ENCODE measurements at places on chromosomes 2 and 18.
A peak's percentile ranks its signal among the peaks of the same experiment; 100 is the strongest.

DNA sequence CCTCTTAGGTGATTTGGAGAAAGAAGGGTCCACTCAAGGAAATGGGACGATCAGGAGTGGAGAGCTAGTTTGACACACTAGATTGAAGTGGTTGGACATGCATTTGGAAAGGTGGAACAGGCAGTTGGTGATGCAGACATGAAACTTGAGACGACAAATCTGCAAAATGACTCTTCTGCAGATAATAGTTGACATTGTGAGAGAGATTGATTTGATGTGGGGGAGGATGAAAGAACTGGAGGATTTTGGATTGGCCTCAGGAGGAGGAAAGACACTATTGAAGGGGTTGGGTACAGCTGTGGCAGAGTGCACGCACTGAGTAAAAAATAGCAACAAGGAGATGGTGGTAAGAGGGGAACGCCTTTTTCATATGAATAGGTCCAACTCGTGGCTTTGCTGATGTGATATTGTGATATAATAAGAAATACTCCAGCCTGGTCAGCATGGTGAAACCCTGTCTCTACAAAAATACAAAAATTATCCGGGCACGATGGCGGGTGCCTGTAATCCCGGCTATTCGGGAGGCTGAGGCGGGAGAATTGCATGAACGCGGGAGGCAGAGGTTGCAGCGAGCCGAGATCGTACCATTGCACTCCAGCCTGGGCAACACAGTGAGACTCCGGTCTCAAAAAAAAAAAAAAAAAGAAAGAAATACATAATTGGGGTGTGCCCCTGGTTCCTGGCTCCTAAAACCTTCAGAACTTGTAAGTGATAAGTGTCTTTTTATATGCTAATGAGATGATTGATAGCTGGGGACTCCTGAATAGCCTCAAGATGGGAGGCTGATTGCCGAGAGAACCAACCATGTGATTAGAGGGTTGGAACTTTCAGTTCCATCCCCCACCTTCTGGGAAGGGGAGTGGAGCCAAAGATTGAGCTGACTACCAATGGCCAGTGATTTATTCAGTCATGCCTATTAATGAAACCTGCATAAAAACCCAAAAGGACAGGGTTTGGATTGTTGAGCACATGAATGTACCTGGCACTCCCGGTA, 9.7 kb downstream of the TTLL4 start:
- DNase-seq = no peak

DNA sequence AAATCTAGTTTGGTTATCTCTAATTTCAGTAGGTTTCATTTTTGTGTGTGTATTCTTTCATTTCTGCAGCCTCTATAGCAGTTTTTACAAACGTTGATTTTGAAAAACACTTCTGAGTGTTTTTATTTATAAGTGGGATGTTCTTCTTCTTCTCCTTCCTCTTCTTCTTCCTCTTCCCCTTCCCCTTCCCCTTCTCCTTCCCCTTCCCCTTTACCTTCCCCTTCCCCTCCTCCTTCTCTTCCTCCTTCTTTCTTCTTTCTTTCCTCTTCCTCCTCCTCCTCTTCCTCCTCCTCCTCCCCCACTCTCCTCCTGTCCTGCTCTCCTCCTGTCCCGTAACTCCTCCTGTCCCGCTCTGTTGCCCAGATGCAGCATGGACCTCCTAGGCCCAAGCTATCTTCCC, 4.2 kb downstream of the UGGT1 start:
- no peak for DNase-seq

DNA sequence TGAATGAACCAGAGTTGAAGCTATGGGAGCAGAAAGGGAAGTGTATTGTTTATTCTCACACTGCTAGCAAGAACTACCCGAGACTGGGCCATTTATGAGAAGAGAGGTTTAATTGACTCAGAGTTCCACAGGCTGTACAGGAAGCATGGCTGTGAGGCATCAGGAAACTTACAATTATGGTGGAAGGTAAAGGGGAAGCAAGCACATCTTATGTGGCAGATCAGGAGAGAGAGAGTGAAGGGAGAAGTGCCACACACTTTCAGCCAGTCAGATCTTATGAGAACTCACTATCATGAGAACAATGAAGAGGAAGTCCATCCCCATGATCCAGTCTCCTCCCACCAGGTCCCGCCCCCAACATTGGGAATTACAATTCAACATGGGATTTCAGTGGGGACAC, 383.2 kb upstream of the SLC14A2 start:
- peak; percentile 41 for DNase-seq

- no peak for DNase-seq
Measured at GRCh38 chr2:197708331-197708730, 3.2 kb downstream of the MARS2 start.

DNA sequence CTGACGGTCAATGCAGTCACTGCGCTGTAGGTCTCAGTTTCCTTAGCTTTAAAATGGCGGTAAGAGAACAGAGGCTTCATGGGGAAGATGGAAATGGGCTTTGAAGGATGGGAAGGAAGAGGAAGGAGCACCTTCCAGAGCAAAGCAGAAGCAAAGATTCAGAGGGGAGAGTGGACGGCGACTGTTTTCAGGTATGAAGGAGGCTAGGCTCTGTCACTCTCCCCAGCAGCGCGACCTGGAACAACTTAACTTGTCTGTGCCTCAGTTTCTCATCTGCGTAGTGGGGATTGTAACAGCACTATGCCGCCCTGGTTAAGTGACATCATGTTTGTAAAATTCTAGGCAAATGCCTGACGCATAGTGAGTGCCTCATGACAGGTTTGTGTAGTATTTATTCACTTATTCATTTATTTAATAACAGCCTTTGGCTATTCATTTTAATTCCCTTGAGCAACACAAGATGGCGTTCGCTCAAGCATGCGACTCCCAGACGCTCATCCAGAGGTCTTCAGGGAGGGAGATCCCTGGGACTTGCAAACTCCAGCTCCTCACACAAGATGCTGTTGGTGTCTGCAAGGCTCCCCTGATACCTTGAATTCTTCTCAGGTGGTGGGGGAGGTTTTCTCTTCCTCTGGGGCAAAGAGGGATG, 336.3 kb downstream of the DYSF start:
- DNase-seq = no peak

- DNase-seq = no peak
Measured at GRCh38 chr18:48135436-48135966, 205.0 kb upstream of the SMAD2 start.

DNA sequence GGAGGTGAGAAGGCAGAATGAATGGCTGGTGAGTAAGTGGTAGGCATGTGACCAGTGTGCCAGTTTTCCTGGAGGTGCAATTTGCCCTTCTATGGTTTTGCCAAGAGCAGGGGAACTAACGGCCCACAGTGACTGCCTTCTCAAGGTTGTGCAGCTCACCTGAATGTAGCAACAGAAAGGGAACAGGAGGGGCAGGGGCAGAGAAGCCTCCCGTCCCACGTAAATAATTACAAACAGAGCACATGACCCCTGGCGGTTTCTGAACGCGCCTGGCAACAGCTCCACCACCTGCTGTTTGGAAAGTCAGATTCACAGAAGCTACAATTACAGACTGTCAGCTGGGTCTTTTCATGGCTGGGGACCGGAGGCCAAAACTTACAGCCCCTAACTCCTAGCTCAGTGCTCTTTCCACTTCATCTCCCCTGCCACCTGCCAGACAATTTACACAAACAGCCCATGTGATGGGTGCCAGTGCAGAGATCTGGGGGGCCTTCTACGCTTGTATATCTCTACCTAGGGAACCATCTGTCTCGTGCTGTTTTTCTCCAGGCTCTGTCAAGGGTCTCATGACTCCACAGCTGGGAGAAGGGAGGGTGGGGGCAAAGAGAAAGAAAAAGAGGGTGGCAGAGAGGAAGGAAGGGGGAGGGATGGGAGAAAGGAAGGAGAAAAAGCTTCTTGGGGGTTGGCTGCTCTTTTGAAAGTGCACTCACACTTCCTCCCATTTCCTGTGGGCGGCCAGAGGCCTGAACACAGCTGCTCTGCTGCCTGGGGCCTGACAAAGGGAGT, 69.6 kb downstream of the POLR1A start:
- peak; percentile 88 for DNase-seq

DNA sequence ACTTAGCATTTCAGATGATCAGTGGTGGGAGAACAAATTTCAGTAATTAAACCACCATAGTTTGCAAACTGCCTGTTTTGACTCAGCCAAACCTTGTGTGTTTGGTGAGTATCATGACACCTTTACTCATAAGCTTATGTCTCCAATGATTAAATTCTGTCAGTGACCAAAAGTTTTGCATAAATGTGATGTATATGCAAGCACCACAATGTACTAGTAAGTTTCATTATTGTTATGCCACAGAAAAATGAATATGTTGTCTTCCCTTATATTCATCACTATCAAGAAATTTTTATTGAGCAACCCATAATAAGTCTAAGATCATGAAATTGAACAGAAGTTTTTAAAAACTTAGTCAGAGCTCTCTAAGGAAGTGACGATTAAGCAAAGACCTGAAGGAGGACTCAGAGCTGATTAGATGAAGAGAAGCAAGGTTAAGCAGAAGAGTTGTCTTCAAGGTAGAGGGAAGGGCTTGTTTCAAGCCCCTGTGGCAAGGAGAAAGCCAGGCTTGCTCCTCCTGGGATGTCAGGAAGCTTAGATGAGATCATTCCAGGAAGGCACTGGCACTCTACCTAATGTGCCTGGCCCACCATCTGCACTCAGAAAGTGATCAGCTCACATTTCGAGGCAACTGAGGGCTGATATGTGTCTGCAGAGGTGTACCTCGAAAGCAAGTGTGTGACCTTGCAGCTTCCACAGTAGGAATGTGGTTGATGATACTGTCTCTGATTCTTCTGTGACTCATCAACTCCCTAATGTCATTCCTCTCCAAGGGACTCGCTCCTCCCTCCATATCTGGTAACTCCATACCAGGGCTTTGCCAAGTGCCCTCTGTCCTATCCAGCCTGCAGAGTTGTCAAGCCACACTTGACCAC, 54.7 kb downstream of the KCTD18 start:
- DNase-seq = peak; percentile 41

- DNase-seq = no peak
Measured at GRCh38 chr2:55865096-55865835, 58.3 kb downstream of the EFEMP1 start.

GRCh38 chr2:31228717-31229116, 5.2 kb upstream of the EHD3 start:
- DNase-seq = no peak

GRCh38 chr2:182636699-182637098, 79.4 kb upstream of the DNAJC10 start:
- DNase-seq = no peak

- DNase-seq = no peak
Measured at GRCh38 chr2:8582651-8583399, 99.0 kb upstream of the ID2 start.

DNA sequence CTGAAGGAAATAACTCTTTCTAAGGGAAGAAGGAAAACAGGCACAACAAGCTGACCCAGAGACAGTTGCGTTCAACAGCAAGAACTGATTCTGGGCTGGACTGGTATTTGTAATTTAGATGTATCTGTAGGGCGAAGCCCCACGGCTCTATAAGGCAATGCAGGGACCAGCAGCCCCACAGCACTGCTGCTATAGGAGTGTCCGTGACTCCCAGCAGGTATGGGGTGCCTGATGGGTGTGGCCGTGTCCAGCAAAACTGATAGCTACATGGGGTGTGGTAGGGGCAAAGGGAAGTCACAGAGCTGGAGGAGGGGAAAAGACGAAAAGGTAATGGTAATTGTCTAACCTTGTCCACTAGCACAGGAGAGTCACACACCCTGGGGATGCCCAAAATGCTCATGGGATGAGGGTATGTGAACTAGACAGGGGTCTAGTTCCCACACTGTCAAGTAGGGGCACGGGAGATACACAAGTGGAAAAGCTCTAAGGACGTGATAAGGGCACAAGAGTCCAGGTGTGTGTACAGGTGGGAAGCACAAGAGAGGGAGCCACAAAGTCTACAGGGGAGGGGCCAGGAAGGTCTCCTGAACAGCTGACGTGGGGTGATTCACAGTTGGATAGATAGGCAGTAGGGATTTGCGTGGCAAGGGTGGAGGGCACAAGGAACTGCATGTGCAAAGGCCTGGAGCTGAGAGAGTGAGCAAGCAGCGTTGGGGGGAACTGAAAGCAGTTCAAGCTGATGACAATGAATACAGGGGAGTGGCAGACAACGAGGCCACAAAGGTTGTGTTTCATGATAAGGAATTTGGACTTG, 48.5 kb upstream of the ASPRV1 start:
- peak; percentile 90 for DNase-seq

DNA sequence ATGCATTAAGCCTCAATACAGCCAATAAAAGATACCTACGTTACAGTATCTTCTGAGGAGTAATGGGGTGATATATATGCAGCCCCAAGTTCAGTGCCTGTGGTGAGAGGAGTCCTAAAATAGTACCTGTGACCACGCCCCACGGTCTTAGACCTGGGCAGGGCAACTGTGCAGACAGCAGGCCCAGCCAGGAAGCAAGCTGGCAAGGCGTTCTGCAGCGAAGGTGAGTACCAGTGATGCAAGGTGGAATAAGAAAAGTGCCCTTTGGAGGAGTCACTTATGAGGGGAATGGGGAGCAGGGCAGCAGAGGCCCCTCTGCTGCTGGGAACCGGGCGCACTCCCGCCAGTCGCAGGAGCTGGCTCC, 12.7 kb upstream of the MAP3K2 start:
- DNase-seq = no peak

DNA sequence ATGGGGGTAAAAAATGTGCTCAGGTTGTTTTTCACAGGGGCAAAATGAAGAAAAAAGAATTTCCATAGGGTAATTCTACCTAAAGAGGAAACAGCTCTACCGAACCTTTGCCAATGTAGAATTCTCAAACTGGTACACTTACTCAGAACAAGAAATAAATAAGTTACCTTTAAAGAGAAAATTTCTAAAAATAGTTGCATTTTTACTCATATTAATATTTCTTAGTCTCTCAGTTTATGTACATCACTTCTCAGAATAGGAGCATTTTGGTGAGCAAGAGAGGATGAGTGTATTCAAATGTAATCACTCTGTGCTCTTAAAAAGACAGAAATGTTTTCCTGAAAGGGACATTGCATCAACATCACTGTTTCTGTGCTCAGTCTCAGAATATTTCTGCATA, 574.7 kb upstream of the SLC8A1 start:
- no peak for DNase-seq

GRCh38 chr2:26049641-26050040, 15.8 kb downstream of the RAB10 start:
- DNase-seq = no peak

Data from suppressor macrophage treated with lipopolysaccharide for 4 hours (primary cell).